ENCODE measurements at places on chromosomes 4 and X.
A peak's percentile ranks its signal among the peaks of the same experiment; 100 is the strongest.

- no peak for DNase-seq
Measured at GRCh38 chr4:61543976-61544375, 343.9 kb downstream of the ADGRL3 start.

- DNase-seq, result no peak
Measured at GRCh38 chr4:92968996-92969395, 665.2 kb downstream of the GRID2 start.

- DNase-seq, result no peak
Measured at GRCh38 chr4:89379511-89380044, 72.0 kb upstream of the GPRIN3 start.

DNA sequence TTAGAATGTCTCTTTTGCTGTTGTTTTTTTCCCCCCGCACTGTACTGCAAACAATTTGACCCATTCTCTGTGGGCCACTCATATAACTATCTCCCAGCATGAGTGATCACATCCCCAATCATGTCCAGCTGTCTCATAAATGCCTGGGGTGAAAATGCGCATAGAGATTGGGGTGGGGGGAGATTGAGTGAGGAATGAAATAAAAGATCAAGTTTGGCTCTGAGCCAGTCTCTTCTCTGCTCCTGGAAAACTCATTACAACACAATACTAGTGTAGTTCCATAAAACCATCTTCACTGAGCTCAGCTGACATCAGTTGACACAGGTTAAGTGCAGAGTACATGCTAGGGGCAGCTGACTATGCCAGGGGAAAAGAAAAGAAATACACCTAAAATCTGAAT lies 96.9 kb downstream of the EGF start:
- no peak for DNase-seq

DNA sequence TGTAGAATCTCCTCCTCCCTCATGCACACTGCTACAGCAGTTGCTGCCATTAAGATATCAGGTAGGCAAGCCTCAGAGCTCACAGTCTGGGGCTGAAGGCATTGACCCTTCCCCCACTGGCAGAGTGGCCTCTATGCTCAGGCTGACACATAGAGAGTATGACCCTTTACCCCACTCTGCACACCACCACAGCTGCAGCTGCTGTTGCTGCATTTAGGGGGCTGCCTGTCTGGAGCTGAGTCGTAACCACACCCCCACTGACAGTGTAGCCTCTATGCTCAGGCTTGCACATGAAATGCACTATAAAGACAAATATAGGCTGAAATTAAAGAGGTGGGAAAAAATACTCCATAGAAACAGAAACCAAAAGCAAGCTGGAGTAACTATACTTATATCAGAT lies 289.3 kb upstream of the PABPC4L start:
- DNase-seq, result peak; percentile 8

- DNase-seq, result no peak
Measured at GRCh38 chr4:139522457-139522856, 33.6 kb downstream of the SETD7 start.

- DNase-seq, result peak; percentile 65
Measured at GRCh38 chr4:80173401-80173800, 23.9 kb upstream of the PRDM8 start.

GRCh38 chr4:77699731-77700210 lies 94.2 kb downstream of the CXCL13 start:
- peak; percentile 62 for DNase-seq

DNA sequence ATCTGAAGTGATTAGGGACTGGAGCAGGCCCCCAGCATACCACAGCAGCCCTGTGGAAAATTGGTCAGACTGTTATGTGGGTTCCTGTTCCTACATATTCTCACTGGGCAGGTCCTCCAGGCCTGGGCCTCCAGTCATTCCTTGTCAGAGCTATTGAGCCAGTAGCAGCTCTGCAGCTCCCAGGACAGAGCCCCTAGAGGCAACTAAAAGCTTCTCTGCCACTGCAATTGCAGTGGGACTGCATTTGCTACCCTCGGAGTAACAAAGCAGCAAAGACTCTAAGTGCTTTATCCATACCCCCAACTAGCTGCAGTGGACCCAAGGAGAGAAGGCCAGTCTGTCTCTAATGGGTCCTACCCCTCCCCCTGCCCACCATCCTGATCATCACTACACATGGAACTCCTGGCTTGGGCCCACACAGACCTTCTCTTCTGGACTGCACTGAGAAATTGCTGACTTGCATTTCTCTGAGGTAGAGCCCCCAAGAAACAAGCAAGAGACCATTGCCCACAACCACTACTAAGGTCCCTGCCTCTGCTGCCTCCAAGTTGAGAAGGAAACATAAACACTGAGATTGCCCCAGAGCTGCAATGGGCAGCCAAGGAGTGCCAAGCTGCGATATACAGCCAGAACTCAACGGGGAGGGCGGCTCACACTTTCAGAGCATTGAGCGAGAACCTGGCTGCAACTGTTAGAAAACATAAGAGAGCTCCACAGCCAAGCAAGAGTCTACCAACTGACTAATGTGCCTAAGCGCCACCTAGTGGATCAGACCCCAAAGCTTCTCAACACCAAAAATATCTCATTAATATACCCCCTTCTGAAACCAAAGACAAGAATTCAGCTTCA lies 738.7 kb upstream of the NDST4 start:
- peak; percentile 59 for DNase-seq

- peak; percentile 84 for DNase-seq
Measured at GRCh38 chr4:15479089-15479912, 9.6 kb downstream of the CC2D2A start.

- no peak for DNase-seq
Measured at GRCh38 chrX:100408713-100409609, 1.1 kb downstream of the PCDH19 start.

DNA sequence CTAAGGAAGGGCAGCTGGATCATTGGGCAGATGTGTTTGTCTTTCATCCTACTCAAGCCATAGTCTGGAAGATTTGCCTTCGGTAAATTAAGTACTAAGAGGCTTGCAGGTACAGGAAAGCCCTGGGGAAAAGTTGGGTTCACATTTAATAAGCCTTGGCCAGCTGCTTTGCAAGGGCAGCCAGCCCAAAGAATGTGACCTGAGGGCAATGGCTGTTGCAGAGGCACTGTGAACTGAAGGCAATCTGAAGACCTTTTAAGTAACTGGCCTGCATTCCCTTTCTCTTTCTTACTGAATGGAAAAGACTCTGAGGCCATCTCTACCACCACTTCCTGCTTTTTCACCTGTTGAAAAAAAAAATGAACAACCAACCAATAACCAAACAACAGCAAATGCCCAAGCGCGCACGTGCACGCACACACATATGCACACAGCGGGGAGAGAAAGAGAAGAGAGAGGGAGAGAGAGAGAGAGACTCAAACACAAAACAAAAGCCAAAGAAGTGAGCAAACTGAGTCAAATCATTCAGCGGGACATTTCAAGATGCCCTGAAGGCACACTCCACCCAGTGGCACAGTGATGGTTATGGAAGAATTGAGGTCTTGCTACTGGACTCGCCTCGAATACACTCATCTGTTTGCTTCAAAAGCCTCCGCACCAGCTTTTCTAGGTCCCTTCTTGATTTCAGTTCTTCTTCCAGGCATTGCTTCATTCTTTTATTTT lies 19.6 kb downstream of the CD40LG start:
- DNase-seq, result no peak

DNA sequence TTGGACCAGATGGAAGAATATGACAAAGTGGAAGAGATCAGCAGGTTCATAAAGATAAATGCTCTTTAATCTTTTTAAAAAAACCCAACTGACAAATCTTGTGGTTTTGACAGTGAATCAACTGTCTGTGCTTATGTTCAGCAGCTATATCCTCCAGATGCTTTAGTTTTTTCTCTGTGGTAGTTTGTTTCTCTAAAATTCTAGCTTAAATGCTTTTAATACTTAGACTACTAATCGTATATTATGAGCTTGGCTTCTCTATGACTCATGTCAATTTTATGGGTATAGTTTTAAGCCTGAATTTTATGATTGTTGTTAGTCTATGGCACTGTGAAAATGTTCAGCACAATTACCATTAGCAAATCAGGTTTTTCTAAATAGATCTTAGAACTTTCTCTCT lies 12.9 kb downstream of the HHIP start:
- DNase-seq, result peak; percentile 52

- no peak for DNase-seq
Measured at GRCh38 chrX:130887376-130887775, 15.6 kb downstream of the ENOX2 start.

GRCh38 chr4:80183250-80184052 lies 13.9 kb upstream of the PRDM8 start:
- peak; percentile 16 for DNase-seq

DNA sequence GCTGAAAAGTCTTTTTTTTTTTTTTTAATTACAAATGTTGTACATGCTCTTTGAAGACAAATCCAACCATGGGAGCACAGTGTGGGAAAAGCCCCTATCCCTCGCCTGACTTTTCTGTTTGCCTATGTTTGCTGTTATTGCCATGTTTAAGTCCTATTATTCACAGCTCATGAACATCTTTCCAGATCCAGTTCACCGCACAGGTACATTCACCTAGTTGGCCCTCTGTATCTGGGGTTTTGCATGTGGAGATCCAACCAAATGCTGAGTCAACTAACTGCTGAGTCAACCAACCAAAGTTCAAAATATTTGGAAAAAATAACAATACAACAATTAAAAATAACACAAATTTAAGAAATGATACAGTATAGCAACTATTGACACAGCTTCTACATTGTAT lies 100.1 kb upstream of the CLNK start:
- no peak for DNase-seq

DNA sequence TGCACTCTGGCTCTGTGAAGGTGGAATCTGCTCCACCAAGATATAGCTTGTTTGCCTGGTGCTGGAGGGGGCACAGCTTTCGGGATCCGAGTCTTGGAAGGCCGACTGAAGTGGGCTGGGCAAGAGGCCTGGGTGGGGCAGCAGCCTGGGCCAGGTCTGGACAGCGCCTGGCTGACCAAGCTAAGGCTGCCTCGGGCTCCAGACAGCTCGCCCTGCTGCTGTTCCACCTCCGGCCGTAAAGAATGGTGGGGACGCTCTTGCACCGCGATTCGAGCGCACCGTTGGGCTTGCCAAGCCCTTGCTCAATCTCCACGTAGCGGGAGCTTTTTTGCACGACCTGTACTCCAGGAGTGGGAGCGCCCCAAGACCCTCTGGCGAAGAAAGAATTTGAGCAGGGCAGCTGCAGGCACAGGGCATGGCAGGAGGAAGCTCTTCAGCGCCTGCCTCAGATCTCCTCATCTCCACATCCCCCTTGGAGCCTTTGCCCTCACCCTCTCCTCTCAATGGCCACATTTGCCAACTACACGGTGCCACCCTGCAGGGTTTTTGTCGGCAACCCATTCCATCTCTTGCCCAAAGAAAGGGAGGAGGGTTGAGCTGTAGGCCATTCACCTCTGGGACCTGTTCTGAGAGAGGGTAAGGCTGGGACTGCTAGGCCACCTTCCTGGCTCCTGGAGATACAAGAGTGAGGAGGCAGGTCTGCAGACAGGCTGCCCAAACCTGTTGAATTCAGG lies 18.9 kb downstream of the CNGA2 start:
- DNase-seq, result peak; percentile 40

GRCh38 chr4:74410272-74410671 lies 34.7 kb upstream of the AREG start:
- DNase-seq, result no peak

- peak; percentile 48 for DNase-seq
Measured at GRCh38 chrX:10722851-10723250, 102.5 kb upstream of the MID1 start.

- no peak for DNase-seq
Measured at GRCh38 chrX:150316564-150316963, 46.6 kb upstream of the MAMLD1 start.
